ENCODE measurements at places on chromosomes 11 and 22. TPM values are rescaled to one million over a fixed set of nuclear protein-coding genes. Genes with fewer than 3 reads are reported as not detected.

DNA sequence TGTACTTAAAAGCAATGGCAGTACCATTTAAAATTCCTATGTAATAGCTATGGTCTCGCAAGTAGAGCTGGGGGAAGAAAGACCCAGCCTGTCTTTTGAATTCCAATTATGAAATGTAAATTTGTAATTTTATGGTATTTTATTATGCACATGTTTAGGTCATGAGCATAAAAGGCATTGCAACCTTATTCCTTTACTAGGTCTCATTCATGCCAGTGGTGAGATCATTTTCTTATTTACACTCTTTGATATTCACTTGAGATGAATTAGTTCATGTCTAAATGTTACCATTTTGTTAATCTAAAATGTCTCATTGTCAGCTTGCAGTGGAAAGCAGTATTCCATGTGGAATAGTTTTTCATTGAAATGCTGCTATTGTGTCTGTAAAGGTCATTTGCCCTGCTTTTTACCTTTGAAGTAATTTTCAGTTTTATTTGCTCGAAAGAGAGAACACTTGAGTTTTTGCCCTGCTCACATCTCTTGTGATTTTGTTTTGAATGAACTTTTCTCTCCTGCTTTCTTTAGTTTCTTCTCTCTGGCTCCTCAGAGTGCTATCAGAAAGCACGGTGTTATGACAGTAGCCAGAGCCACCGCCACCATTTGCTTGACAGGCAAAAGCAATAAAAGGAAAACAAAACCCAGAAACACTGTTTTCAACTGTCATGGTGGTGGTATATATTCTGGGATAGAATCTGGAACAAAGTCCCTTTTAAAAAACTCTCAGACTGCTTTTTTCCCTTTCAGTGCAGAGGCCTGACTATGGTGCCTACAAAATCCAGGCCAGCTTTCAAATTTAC lies 37.2 kb upstream of the RAG2 start:
- peaks cover 4% of the 10 kb centered on the region for H3K4me1 ChIP-seq
- no peak overlapping the region for H3K4me3 ChIP-seq
- DNase-seq: no peak

Gene MYEOV
- not detected for total RNA-seq

Gene ESAM
- total RNA-seq: 18.6 TPM

Gene APOL4
- 25.5 TPM for total RNA-seq

Gene KRTAP5-7
- total RNA-seq: not detected

Measured in prostate gland (tissue), 2 donors.